Adrenal gland (tissue), 19 donors: ENCODE measurements at places on chromosomes 7 and 10. TPM values are rescaled to one million over a fixed set of nuclear protein-coding genes. Genes with fewer than 3 reads are reported as not detected.

- no peaks in the 10 kb centered on the region for H3K36me3 ChIP-seq
- H3K4me3 ChIP-seq: no peak overlapping the region
- H3K27me3 ChIP-seq: no peaks in the 10 kb centered on the region
- no peak for DNase-seq
Measured at GRCh38 chr10:1628757-1629156, 108.6 kb downstream of the ADARB2 start.

LLCFC1 gene
- polyA plus RNA-seq: not detected

DNA sequence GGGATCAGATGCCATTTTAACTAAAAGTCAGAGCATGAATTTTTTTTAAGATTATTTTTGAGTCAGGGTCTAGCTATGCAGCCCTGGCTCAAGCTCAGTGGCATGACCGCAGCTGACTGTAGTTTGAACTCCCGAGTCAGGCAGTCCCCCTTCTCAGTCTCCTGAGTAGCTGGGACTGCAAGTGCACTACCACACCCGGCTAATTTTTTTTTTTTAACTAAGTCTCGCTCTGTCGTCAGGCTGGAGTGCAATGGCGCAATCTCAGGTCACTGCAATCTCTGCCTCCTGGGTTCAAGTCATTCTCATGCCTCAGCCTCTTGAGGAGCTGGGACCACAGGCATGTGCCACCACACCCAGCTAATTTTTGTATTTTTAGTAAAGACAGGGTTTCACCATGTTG is 7.8 kb downstream of the TAS2R41 start:
- H3K4me3 ChIP-seq: no peak overlapping the region
- H3K4me1 ChIP-seq: no peaks in the 10 kb centered on the region
- no peak for DNase-seq
- H3K27me3 ChIP-seq: no peaks in the 10 kb centered on the region

- peaks cover 33% of the 10 kb centered on the region for H3K4me1 ChIP-seq
- H3K27ac ChIP-seq: no peak overlapping the region
- peak overlapping the region; percentile 77 for H3K4me3 ChIP-seq
- DNase-seq: peak; percentile 50
Measured at GRCh38 chr7:108454674-108455550, 1.3 kb downstream of the NRCAM start.

DNA sequence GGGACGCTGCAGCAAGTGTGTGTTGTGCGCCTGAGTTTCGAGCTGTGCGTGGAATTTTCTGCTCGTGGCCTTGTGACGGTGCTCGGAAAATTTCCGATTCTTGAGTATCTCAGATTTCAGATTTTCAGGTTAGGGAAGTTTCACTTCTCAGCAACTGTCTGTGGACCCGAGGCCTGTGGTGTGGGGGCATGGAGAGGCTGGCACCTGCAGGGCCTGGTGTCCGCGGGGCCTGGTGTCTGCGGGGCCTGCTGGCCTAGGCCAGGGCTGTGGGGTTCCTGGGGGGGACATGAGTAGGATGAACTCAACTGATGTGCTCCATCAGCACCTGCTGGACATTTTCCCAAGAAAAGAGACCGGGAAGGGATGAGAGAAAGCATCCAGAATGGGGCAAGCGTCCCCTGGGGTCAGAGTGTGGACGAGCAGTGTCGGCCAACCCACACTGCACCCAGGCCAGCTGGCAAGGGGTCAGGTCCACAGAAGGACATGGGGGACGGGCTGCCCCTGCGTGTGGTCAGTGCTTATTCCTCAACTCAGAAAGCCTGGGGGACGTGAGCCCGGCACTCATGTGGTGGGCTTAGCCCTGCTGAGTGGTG is 31.3 kb upstream of the SHH start:
- H3K4me1 ChIP-seq: no peaks in the 10 kb centered on the region
- H3K27ac ChIP-seq: no peak overlapping the region
- H3K36me3 ChIP-seq: no peaks in the 10 kb centered on the region
- no peaks in the 10 kb centered on the region for H3K27me3 ChIP-seq

ZPBP gene
- not detected for polyA plus RNA-seq

DNA sequence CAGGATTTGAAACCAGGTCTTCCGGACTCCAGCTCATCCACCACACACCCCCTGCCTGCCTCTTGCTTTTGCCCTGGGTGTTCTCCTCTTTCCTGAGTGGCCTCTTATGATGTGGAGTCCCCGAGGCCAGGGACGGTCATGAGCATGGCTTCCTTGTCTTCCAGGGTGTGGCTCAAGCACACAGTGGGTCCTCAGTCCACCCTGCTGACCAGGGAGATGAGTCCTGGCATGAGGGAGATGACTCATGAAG is 32.8 kb downstream of the DNAJB12 start:
- H3K27me3 ChIP-seq: no peaks in the 10 kb centered on the region
- H3K36me3 ChIP-seq: no peaks in the 10 kb centered on the region
- peaks cover 38% of the 10 kb centered on the region for H3K4me1 ChIP-seq
- no peak overlapping the region for H3K4me3 ChIP-seq
- DNase-seq: no peak

- H3K27ac ChIP-seq: no peak overlapping the region
- H3K4me3 ChIP-seq: no peak overlapping the region
- no peak for DNase-seq
Measured at GRCh38 chr7:128160296-128160695, 80.8 kb upstream of the LEP start.

GRCh38 chr10:133275684-133276092 is 980 bp downstream of the ADAM8 start:
- no peaks in the 10 kb centered on the region for H3K27me3 ChIP-seq
- peaks cover 26% of the 10 kb centered on the region for H3K4me1 ChIP-seq
- H3K27ac ChIP-seq: no peak overlapping the region
- no peaks in the 10 kb centered on the region for H3K36me3 ChIP-seq

GRCh38 chr7:131898418-131898817 is 342.0 kb upstream of the PODXL start:
- H3K4me3 ChIP-seq: no peak overlapping the region
- H3K27ac ChIP-seq: no peak overlapping the region
- no peaks in the 10 kb centered on the region for H3K4me1 ChIP-seq
- no peak for DNase-seq

SYT15 gene
- polyA plus RNA-seq: 1.3 TPM

- H3K4me3 ChIP-seq: no peak overlapping the region
- no peak overlapping the region for H3K27ac ChIP-seq
- DNase-seq: no peak
- no peaks in the 10 kb centered on the region for H3K36me3 ChIP-seq
- H3K4me1 ChIP-seq: no peaks in the 10 kb centered on the region
Measured at GRCh38 chr7:50262916-50263690, 41.4 kb upstream of the IKZF1 start.

- H3K27me3 ChIP-seq: no peaks in the 10 kb centered on the region
- no peaks in the 10 kb centered on the region for H3K36me3 ChIP-seq
- H3K27ac ChIP-seq: no peak overlapping the region
- no peak for DNase-seq
- no peaks in the 10 kb centered on the region for H3K4me1 ChIP-seq
Measured at GRCh38 chr7:44223362-44224079, 22.7 kb downstream of the YKT6 start.

GRCh38 chr10:3902809-3903410 is 117.9 kb upstream of the KLF6 start:
- H3K4me1 ChIP-seq: no peaks in the 10 kb centered on the region
- no peaks in the 10 kb centered on the region for H3K36me3 ChIP-seq
- DNase-seq: no peak
- no peaks in the 10 kb centered on the region for H3K27me3 ChIP-seq
- H3K4me3 ChIP-seq: no peak overlapping the region

DNA sequence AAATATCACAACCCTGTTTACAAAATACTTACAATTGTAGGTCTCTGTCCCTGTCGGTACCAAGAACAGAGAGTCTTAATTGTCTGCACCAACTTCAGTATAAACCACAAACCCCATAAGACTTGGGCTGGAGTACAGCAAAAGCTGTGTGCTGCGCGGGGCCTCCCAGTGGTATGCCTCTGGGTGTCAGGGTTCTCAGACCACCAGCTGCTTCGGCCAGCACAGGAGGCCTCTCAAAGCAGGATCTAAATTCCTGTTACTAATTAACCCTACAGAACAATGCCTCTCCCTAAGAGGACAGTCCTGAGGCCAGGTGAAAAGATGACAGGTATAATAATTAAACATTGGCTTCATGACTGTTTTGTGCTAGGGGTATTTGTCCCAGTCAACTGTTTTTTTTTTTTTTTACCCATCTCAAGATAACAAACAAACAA is 957 bp upstream of the SVIL start:
- DNase-seq: no peak
- H3K36me3 ChIP-seq: no peaks in the 10 kb centered on the region
- H3K27ac ChIP-seq: no peak overlapping the region
- H3K27me3 ChIP-seq: no peaks in the 10 kb centered on the region

DNA sequence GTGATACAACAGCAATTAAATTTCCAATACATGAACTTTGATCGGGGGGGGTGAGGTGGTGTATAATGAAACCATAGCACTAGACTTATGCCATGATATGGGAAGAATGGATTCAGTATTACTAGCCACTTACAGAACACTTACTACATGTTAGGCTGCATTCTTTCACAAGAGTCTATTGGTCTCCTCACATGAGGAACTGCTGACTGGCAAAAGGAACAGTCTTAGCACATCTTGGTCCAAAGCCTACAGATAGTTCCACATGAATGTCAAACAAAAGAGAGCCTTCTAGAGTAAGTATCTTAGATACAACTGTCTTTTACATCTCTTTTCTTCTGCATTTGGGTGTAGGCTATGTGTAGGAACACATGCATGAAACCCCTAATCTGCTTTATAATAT is 115.9 kb upstream of the DNAJB12 start:
- no peaks in the 10 kb centered on the region for H3K4me1 ChIP-seq
- H3K36me3 ChIP-seq: no peaks in the 10 kb centered on the region
- DNase-seq: no peak

DNA sequence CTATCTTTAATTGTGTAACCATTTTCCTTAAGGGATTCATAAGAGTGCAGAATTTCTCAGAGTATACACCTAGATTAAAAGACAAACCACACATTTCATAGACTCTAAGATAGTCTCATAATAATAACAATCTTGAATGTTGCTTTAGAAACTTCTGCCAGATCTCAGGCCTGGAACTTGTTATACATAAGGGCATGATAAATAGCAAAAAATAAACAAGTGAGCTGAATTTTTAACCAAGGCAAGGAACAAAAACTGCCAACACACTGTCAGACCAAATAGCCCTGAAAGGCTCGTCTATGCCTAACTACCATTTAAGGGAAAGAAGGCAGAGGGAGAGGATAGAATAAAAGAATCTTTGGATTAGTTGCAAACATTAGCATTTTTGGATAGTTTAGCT is 65.8 kb upstream of the SEMA3C start:
- no peak for DNase-seq
- H3K36me3 ChIP-seq: no peaks in the 10 kb centered on the region
- H3K27me3 ChIP-seq: no peaks in the 10 kb centered on the region

OGDHL gene
- 5.6 TPM for polyA plus RNA-seq

DNA sequence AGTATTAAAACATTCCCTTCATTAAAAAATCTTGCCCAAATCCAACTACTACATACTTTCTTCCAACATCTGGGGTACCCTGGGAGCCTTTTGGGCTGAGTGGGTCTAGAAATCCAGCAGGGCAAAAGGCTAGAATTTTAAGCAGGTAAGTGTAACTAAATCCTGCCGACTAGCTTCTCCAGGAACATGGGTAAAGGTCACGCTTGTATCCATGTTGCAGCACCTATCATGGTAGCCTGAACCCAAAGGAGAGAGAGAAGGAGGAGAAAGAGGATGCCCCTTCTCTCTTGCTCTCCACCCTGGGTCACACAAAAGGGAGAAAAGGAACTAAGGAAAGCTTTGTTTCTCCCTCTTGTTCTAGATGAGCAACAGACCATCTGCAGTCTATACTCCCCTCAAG is 53.3 kb downstream of the ZNF680 start:
- H3K4me3 ChIP-seq: no peak overlapping the region
- no peak overlapping the region for H3K27ac ChIP-seq
- H3K36me3 ChIP-seq: no peaks in the 10 kb centered on the region

DNA sequence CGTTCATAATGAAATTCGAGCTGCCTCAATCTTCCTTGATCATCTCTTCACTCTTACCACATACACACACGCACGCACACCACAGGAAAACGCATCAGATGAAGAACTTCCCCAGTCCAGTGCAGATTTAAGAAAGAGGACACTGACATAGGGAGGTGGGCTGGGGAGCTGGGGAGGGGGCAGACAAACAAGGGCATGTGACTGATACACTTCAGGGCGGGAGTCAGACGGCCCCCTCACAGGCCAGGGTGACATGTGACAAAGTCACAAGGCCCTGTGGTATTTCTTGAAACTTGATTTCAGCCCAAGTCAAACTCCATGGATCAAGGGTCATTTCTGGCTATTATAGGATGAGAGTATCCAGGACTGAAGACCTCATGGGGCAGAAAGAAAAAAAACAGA is 82.6 kb downstream of the KCNMA1 start:
- H3K4me3 ChIP-seq: no peak overlapping the region
- H3K36me3 ChIP-seq: no peaks in the 10 kb centered on the region
- H3K27me3 ChIP-seq: no peaks in the 10 kb centered on the region

- H3K4me1 ChIP-seq: peaks cover 8% of the 10 kb centered on the region
- no peak overlapping the region for H3K27ac ChIP-seq
- H3K36me3 ChIP-seq: no peaks in the 10 kb centered on the region
- H3K27me3 ChIP-seq: no peaks in the 10 kb centered on the region
- no peak overlapping the region for H3K4me3 ChIP-seq
Measured at GRCh38 chr10:97468162-97468561, 22.2 kb downstream of the ZDHHC16 start.

CYP2C19 gene
- polyA plus RNA-seq: not detected

DNA sequence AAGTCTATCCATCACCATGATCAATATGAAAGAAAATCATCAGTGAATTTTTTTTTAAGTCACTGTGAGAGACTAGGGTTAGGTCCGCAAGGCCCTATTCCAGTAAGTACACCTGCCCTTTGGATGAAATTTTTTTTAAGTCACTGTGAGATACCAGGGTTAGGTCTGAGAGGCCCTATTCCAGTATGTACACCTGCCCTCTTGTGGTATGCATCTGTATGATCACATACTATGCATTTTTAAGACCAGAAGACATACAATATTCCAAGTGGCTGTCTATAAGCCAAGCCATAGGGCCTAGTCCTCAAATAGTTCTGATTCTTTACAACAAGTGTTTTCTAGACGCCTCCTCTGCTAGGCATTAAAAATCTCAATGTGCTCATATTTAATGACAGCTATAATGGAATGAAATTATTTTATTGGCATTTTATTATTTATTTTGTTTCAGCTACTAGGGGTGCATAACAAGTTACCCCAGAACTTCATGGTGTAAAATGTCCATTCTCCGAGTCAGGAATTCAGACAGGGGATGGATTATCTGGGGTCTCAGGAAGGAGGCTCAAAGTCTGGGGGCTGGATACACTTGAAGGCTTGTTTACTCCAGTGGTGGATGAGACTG is 53.1 kb downstream of the TEX36 start:
- no peaks in the 10 kb centered on the region for H3K36me3 ChIP-seq
- DNase-seq: no peak
- H3K4me1 ChIP-seq: no peaks in the 10 kb centered on the region
- peaks cover under 1% of the 10 kb centered on the region for H3K27me3 ChIP-seq

PLXDC2 gene
- 19.6 TPM for polyA plus RNA-seq

ATRNL1 gene
- polyA plus RNA-seq: 14.9 TPM

- no peaks in the 10 kb centered on the region for H3K36me3 ChIP-seq
- H3K27ac ChIP-seq: no peak overlapping the region
- no peaks in the 10 kb centered on the region for H3K4me1 ChIP-seq
- H3K27me3 ChIP-seq: peaks cover 29% of the 10 kb centered on the region
Measured at GRCh38 chr7:149787428-149788299, 14.3 kb upstream of the ZNF467 start.

PNLIPRP3 gene
- not detected for polyA plus RNA-seq

CNPY1 gene
- not detected for polyA plus RNA-seq
